ENCODE measurements at places on chromosomes 7 and 10.
A peak's percentile ranks its signal among the peaks of the same experiment; 100 is the strongest.

GRCh38 chr10:9613338-9614075 lies 1404.2 kb upstream of the CELF2 start:
- H3K4me3 ChIP-seq: no peak overlapping the region
- no peaks in the 10 kb centered on the region for H3K4me1 ChIP-seq
- H3K36me3 ChIP-seq: no peaks in the 10 kb centered on the region
- H3K27ac ChIP-seq: no peak overlapping the region

DNA sequence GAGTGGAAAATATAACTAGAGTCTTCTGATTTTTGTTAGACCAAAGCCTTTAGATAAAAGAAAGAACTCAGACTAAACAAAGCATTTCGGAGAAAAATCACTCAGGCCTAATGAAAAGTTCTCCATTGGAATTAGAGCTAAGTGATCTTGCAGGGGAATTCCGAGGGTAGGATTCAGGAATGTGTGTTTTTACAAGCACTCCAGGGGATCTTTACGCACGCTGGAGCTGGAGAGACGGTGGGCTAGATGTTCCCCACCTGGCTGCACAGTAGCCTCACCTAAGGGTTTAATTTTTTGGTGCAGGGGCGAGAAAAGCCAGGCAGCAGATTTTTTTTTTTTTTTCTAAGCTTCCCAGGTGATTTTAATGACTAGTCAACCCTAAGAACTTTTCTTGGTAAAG lies 7.9 kb upstream of the PAPSS2 start:
- no peak for DNase-seq
- no peaks in the 10 kb centered on the region for H3K27me3 ChIP-seq
- no peaks in the 10 kb centered on the region for H3K36me3 ChIP-seq
- no peak overlapping the region for H3K4me3 ChIP-seq

GRCh38 chr7:101180130-101180755 lies at the start of gene NAT16:
NAT16 (minus strand) TSS chr7:101180293; CDS start chr7:101174807, 5,486 bp downstream.
- H3K27ac ChIP-seq: no peak within 1 kb of the TSS
- no peak within 1 kb of the TSS for H3K4me3 ChIP-seq
- H3K27me3 ChIP-seq: peaks cover 67% of the 10 kb centered on the region
- DNase-seq: no peak
- peaks cover 5% of the 10 kb centered on the region for H3K4me1 ChIP-seq
- H3K36me3 ChIP-seq: no peaks in the 10 kb centered on the region

DNA sequence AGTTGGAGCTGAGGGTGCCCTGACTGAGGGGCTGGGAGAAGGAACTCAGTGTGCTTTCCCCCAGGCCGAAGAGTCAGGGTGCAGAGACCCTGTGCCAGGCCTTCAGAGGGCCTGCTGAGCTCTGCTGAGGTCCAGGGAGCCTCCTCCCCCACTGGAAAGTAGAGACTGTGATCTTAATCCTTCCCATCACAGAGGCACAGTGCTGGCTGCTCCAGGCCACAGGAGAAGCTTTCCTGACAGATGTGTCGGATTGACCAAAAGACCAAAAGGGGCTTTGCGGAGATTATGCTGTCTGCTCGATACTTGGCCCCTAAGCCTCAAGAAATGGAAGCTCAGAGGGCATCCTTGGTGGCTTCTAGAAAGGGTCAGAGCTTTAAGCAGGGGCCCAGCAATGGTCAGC lies 32.9 kb upstream of the BTRC start:
- H3K36me3 ChIP-seq: no peaks in the 10 kb centered on the region
- H3K4me1 ChIP-seq: no peaks in the 10 kb centered on the region
- no peak overlapping the region for H3K27ac ChIP-seq
- no peak overlapping the region for H3K4me3 ChIP-seq
- DNase-seq: no peak
- H3K27me3 ChIP-seq: peaks cover 4% of the 10 kb centered on the region

GRCh38 chr10:43424416-43424815 lies 12.5 kb upstream of the ZNF487 start:
- H3K4me3 ChIP-seq: no peak overlapping the region
- no peak for DNase-seq
- peaks cover 14% of the 10 kb centered on the region for H3K4me1 ChIP-seq
- no peaks in the 10 kb centered on the region for H3K36me3 ChIP-seq

- H3K36me3 ChIP-seq: no peaks in the 10 kb centered on the region
- H3K27ac ChIP-seq: no peak overlapping the region
- H3K4me1 ChIP-seq: no peaks in the 10 kb centered on the region
- no peak overlapping the region for H3K4me3 ChIP-seq
- H3K27me3 ChIP-seq: no peaks in the 10 kb centered on the region
Measured at GRCh38 chr10:6813306-6813705, 233.2 kb upstream of the PRKCQ start.

- H3K4me1 ChIP-seq: no peaks in the 10 kb centered on the region
- H3K36me3 ChIP-seq: no peaks in the 10 kb centered on the region
- no peak for DNase-seq
- no peak overlapping the region for H3K27ac ChIP-seq
Measured at GRCh38 chr7:67438913-67439505, 442.4 kb downstream of the TYW1 start.

DNA sequence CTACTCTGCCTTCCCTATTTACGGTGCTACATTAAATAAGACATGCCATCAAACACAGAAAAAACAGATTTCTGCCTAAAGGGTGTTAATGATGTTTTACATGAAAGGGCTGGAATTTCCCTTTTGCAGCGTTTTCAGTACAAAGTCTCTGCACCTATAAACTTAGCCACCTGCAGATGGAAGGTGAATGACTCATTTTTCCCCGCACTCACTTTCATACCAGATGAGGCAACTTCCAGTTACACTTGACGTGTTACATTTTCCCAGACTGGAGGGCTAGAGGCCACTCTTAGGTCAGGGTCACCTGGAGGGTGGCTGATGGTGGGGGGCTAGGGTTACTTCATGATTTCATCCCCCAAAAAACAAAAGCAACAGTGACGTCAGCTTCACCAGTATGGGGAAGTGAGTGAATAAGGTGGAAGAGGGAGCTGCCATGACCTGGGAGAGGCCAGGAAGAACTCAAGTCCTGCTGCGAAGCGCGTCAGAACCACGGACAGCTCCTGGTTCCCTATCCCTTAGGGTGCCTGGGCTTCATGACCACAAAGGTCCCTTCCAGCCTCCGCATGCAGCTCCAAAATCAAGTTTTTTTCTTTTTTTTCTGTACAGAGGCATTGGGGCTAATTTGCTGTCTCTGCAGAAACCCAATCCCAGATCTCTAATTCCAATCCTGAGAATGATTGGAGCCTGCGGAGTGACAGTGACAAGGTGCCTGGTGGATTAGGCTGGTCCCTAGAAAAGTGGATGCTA lies 94.0 kb downstream of the ADARB2 start:
- H3K27me3 ChIP-seq: no peaks in the 10 kb centered on the region
- peak; percentile 76 for DNase-seq
- H3K4me3 ChIP-seq: no peak overlapping the region
- no peaks in the 10 kb centered on the region for H3K36me3 ChIP-seq

DNA sequence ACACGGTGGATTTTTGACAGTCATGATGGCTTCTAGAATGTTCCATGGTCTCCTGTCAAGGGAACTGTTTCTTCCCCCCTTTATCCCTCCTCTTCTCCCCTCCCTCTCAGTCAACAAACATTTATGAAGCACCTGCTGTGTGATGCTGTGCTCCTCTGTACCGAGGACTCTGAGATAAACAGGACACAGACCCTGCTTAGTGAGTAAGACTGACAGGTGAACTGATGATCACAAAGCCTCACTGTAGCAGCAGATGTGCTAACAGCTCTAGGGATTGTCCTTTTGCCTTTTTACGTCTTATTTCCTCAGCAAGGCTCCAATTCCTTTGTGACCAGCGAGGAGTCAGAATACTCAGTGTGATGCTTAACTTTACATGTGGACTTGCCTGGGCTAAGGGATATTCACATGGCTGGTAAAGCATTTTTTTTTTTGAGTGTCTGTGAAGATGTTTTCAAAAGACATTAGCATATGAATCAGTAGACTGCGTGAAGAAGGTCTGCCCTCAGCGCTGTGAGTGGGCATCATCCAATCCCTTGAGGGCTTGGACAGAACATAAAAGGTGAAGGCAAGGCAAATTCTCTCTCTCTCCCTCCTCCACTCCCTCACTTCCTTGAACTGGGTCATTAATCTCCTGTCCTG lies 170.1 kb downstream of the ADRA2A start:
- DNase-seq: no peak
- no peaks in the 10 kb centered on the region for H3K27me3 ChIP-seq
- no peak overlapping the region for H3K4me3 ChIP-seq
- H3K27ac ChIP-seq: no peak overlapping the region
- no peaks in the 10 kb centered on the region for H3K36me3 ChIP-seq
- no peaks in the 10 kb centered on the region for H3K4me1 ChIP-seq

DNA sequence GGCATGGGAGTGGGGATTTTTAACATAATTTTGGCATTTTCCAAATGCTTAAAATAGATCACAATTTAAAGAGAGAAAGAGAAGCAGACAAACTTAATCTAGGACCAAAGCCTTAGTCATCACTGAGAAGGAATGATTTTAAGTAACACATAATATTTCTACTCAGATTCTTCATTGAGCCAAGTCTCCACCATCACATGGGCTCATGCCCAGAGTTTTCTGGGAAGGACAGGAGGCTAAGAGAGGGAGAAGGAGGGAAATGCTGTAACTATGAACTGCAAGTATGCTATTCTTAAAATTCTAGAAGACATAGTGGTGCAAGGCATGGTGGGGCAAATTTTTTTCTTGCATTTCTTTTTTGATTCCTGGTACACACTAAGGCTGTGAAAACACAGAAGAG lies 23.8 kb upstream of the UBE2D1 start:
- H3K4me1 ChIP-seq: no peaks in the 10 kb centered on the region
- H3K27me3 ChIP-seq: no peaks in the 10 kb centered on the region
- no peak overlapping the region for H3K27ac ChIP-seq
- DNase-seq: no peak
- H3K4me3 ChIP-seq: no peak overlapping the region
- H3K36me3 ChIP-seq: no peaks in the 10 kb centered on the region

DNA sequence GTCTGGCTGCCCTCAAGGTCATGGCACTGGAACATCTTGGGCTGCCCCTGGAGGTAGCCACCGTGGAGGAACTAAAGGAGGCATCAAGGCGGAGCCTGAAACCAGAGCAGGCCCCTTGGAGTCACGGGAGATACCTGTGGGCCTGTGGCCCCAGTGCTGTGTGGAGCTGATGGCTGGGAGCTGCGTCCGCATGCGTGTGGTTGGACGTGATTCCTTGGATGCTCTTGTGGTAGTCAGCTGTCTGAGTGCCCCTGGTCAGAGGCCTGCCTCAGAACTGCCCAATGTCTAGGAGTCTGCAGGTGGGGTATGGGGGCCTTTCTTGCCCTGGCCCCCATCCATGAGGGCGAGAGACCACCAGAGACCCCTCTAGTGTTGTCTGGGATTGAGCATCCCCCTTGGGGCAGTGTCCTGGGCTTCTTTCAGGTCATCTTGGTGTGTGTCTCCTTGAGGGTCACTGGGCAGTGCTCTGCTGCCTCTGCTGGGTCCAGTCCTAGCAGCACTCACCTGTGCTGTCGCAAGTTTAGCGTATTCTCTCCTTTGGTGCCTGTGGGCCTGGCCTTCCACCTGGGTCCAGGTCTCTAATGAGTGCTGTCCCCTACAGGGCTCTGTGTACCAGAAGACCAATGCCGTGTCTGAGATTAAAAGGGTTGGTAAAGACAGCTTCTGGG lies 8.1 kb downstream of the PGAM2 start:
- H3K4me1 ChIP-seq: no peaks in the 10 kb centered on the region
- H3K27me3 ChIP-seq: no peaks in the 10 kb centered on the region
- H3K4me3 ChIP-seq: no peak overlapping the region
- no peak overlapping the region for H3K27ac ChIP-seq
- no peaks in the 10 kb centered on the region for H3K36me3 ChIP-seq
- DNase-seq: no peak

- no peak overlapping the region for H3K4me3 ChIP-seq
- H3K36me3 ChIP-seq: no peaks in the 10 kb centered on the region
- peaks cover 29% of the 10 kb centered on the region for H3K4me1 ChIP-seq
- no peaks in the 10 kb centered on the region for H3K27me3 ChIP-seq
- H3K27ac ChIP-seq: peak overlapping the region; percentile 91
Measured at GRCh38 chr10:128854963-128855362, 612.1 kb upstream of the MGMT start.

DNA sequence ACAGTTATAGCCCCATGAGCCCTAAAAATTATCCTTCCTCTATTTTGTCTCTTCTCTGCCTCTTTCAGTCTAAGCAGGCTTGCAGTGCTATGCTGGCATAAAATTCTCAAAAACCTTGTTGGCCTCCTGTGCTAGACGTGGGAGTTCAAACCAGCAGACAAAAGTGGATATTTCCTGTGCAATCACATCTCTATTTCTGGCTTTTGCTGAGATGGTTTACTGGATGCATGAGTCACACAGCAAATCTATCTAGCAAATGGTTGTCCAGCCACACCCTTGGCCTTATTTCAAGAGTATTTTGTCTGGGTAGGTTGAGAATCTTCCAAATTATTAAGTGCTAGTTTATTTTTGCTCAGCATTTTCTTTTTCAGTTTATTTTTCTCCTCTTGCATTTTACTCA lies 370.8 kb downstream of the CDC14C start:
- H3K36me3 ChIP-seq: no peaks in the 10 kb centered on the region
- no peaks in the 10 kb centered on the region for H3K27me3 ChIP-seq
- no peak overlapping the region for H3K4me3 ChIP-seq
- no peak overlapping the region for H3K27ac ChIP-seq
- no peaks in the 10 kb centered on the region for H3K4me1 ChIP-seq

DNA sequence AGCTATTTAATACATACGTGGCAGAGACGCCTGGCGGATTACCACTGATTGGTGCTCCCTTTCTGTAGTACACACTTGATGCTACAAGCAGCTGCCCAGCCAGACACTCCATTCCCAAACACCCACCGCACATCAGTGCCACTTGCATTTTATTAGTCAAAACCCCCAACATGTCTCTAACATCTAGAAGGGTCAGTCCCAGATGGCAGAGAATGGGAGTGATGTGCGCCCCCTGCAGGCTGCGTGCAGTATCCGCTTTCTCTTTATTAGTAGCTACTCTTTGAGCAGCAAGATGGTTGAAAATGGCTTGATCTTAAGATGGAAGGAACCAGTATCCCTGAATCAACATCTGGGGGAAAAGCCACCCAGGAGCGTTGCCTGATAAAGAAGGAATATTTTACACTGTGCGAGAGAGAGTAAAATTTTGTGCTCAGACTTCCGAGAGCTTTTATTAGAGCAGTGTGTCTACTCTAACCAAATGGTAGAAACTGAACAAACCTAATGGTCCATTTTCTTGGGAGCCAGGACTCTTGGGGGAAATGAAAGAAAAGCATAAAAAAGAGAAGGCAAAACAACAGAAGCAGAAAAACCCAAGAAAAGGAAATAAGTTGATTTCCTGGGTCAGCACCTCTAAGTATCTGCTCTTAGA lies 78.3 kb downstream of the ST8SIA6 start:
- H3K27ac ChIP-seq: no peak overlapping the region
- DNase-seq: no peak
- H3K4me1 ChIP-seq: no peaks in the 10 kb centered on the region

Data from hepatocyte (in vitro differentiated cells).